Activated CD8-positive, alpha-beta memory T cell treated with anti-CD3 and anti-CD28 coated beads for 4 hours (primary cell): ENCODE measurements at places on chromosomes 11 and 22.

DNA sequence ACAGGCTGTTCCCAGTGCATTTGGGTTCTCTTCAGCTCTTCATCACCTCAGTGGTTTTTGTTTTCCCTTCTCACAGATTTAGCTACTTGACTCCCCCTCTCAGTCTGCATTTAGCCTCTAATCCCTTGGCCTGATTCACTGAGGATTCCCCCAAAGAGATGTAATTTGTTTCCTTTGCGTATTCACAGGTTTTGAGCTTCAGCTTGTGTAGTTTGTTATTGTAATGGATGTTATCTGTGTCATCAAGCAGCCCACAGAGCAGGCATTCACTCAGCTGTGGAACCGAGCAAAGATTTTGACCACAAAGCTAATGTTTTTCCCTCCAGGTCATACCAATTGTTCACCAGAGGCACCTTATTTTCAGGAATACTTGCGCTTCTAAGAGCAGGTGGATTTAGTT lies 6.4 kb upstream of the ME3 start:
- DNase-seq = no peak

DNA sequence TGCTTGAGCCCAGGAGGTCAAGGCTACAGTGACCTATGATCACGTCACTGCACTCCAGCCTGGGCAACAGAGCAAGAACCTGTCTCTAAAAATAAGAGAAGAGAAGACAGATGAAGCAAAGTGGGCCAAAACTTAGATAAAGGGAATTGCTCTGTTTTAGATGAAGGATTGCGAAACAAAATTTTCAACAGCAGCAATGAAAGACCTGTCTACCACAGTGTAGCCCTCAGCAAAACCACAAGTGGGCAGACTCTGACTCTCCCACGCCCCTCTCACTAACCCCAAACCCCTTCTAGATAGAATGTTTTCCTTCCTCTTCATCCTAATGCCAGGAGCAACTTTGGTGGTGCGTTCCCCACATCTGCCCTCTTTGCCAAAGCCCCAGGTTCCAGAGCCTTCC lies 105.6 kb upstream of the ALDH3B2 start:
- DNase-seq = no peak

DNA sequence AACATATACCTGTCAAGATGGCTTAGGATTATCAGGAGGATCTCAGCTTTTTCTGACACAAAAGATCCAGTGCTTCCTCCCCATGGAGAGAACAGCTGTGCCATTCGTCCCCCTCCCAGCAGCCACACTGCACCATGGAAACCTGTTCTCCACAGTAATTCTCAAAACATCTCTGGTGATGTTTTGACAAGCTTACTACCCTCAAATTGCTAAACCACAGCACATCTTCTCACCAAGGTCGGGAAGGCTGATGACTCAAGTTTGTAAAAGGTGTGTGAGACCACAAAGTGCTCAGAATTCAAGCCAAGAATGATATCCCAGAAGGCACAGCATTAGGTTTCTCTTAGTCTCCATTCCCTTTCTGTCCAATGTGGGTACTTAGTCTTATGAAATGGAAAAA lies 3.9 kb upstream of the RAB38 start:
- DNase-seq = no peak

GRCh38 chr11:30424844-30425243 lies 101.9 kb downstream of the ARL14EP start:
- no peak for DNase-seq

DNA sequence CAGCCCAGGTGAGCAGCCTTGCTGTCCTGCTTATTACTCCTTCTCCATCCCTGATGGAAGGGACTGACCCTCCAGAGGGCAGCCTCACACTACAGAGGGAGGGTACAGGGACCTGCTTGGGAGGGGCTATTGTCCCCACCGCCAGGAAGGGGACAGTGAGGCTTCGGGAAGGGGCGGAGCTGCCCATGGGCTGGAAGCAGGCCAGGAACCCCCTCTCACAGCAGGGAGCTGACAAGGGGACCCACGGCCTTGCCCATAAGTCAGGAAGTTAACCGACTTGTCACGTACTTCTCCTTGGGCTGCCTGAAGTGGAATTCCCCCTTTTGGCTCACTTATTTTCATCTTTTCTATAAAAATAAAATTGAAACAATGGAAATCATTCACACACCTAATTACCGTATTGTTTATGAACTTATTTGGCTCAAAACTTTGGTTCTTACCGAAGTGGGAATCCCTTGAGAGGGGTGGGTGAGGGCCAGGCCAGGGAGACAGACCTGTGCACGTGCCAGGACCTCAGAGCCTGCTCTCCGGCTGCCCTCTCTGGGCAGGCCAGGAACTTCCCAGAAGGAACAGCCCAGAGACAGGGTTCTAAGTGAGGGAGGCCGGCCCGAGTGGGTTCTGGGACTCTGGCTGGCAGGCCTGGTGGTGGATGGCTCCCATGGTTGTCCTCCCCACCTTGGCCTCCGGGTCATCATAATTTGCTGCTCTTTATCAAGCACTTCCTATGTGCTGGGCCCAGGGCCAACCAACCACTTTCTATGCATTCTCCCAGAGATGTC lies 5.8 kb downstream of the MGAT3 start:
- DNase-seq = no peak

GRCh38 chr22:30866811-30867271 lies 101.7 kb downstream of the MORC2 start:
- DNase-seq = no peak

DNA sequence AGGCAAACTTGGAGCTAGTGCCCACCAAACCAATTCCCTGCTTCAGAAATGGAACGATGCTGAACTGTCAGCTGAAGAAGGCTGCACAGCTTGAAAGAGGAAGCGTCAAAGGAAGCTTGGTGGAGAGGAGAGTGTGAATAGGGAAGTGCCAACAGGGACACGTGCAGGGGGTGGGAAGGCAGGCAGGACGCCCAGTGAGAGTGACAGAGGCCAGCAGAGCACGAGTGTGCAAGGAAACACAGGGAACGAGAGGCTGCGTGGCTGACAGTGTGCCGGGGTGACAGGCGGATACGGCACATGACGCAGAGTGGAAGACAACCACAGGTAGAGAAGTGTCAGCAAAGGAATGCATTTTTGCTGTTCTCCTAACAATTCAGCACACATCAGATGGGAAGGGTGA lies 196.4 kb downstream of the LARGE1 start:
- DNase-seq = no peak

DNA sequence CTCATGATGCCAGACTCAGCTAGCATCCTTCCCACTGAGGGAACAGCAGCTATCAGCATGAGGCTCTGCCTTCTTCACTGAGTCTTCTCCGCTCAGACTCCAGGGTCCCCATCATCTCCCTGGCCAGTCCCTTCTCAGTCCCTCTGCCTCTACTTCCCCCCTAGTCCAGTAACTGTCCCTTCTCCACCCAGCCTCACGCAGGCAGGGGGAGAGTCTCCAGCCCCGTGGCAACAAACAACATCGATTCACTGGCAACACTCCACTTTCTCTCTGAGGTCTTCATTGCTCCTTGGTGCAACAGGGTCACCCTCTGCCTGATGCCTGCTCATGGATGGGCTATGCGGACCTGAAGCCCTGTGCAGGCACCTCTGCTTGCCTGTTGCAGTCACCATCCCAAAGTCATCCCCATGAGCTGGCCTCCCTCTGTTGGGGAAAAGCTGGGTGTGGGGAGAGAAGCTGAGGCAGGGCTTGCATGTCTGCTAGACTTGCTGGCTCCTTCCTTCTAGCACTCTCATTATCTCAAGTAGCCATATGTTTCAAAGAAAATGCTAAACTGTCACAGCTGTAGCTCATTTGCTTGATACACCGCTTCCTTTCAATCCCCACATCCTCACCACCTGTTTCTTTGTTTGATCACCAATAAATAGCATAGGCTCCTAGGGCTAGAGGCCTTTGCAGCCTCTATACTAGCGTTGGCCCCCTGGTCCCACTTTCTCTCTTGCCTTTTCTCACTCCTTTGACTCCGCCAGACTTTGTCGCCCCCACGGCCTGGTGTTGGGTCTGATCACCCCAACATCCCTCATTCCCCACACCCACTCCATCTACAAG lies 4.3 kb upstream of the BCR start:
- no peak for DNase-seq

GRCh38 chr11:126817523-126818450 lies 182.8 kb downstream of the KIRREL3 start:
- no peak for DNase-seq

DNA sequence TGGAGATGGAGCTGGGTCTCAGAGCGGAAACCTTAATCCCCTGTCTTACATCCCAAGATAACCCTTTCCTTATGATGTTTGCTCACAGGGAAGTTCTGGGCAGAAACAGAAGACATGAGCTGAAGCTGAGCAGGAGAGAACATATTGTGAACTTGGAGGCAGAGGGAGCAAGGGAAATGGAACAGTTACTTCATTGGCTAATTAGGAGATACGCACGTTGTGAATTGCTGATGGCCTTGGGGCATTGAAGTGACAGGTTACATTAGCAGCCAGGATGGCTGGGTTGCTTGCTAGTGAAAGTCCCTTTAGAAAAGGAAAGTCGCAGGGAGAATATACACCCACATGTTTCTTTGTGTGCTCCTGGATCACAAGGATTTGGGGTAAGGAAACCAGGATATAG lies 48.7 kb downstream of the TENM4 start:
- DNase-seq = no peak

DNA sequence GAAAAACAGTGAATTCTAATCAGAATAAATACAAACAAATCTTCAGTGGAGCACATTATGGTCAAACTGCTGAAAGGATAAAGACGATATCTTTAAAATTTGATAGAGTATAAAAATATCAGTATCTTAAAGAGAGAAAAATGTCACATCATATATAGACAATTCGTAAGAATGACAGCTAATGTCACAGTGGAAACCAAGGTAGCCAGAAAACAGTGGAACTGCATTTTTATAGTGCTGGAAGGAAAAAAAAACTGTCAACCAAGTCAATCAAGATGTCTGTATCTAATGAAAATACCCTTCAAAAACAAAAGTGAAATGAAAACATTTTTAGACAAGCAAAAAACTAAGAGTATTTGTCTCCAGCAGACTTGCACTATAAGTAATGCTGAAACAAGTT lies 73.4 kb upstream of the HMGXB4 start:
- DNase-seq = no peak

GRCh38 chr22:32185821-32186220 lies 19.1 kb downstream of the RFPL2 start:
- no peak for DNase-seq

GRCh38 chr11:119126675-119127268 lies 5.4 kb downstream of the HINFP start:
- DNase-seq = no peak

DNA sequence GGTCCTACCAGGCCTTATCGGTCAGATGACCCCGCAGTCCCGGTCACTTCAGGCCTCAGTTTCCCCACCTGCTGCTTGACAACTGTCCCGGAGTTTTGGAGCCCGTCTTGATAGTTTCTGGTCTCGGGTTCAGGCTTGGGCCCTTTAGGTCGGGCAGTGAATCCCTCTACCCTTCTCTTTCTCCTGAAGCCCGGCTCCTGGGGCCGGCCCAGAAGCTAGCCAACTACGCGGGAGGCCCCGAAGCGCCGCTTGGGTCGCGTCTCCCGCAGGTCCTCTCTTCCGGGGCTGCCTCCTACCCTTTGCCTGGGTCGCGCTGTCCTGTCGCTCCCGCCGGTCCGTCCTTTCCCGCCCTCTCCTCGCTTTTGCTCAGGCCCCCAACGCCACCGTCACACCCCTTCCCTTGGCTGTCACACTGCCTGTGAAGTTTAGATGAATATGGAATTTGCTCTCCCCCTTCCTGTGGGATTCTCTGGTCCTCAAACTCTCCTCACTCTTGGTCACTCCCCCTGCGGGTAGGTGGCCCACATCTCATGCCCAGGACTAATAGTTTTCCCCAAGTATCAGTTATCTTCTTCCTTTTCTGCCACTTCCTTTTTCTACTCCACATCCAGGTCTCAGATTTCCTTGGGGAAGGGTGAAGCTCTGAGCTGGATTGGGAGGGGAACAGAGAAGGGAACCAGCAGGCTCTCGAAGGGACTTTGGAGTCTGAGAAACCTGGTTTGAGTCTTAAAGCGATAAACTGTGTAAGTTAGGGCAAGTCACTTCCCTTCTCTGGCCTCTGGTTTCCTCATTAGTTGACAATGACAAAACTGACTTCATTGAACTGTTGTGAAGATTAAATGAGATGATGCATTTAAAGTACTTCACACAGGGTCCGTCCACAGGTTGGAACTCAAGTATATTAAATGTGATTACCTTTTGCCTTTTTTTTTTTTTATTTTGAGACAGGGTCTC lies 790 bp downstream of the RAB1B start:
- DNase-seq = no peak

- DNase-seq = no peak
Measured at GRCh38 chr22:19525116-19525660, 978 bp upstream of the CLDN5 start.

- no peak for DNase-seq
Measured at GRCh38 chr11:83051760-83052671, 19.7 kb downstream of the RAB30 start.

- no peak for DNase-seq
Measured at GRCh38 chr11:68008381-68009337, 1.5 kb upstream of the ALDH3B1 start.

DNA sequence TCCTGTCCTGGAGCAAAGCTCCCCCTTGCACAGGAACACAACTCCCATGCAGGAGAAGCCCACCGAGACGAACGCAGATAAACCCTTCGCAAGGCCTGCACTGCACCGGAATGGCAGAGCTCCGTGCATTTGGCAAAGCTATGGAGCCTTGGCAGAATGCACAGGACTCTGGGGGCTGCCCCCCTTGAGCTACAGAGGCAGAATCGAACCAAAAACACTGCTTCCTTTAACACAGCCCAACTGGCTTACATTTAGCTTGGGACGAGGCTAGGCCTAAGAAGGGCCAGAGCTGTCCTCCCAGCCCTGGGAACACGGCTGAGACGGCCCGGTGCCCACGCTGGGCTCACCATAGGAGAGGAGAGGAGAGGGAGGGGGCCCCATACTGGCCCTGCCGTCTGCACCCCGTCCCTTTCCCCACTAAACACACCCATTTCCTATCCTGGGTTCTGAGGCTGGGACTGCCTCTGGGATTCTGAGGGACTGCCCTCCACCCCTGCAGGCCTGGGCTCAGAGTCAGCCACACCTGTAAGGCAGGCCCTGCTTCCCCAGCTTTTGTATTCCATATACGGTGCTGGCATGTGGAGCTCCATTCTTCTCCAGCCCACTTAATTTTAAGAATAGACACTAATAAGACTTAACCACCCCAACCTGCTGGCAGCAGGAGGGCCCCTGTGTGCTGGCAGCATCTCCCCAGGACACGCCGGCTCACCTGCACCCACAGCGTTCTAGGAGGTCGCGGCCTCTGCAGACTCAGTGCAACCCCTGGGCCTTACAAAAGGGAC lies 32.9 kb downstream of the PPM1F start:
- no peak for DNase-seq

GRCh38 chr22:49724030-49724892 lies 103.4 kb downstream of the BRD1 start:
- no peak for DNase-seq
